ENCODE measurements at places on chromosomes 2 and 18.

- peak; percentile 29 for DNase-seq
Measured at GRCh38 chr2:153478289-153479261, at the start of gene RPRM. RPRM (minus strand) TSS chr2:153478762; CDS start chr2:153478565, 197 bp downstream.

DNA sequence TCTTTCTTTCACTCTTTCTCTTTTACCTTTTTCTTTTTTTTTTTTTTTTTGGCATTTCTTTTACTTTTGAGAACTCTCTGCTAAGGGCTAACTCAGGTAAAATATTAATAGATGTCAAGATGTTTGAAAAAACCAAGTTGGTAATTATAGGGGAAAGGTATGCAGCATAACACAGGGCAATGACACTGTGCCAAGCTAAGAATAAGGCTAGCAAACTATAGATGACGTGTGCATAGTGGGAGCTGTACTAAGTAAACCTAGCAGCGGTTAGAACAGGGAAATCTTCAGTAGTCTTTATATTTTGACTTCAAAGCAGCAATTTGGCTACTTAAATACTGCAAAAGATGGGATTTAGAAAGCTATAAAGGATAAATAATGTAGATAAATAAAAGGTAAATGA, 415.4 kb upstream of the RGPD4 start:
- DNase-seq, result no peak

GRCh38 chr2:187982668-187983067, 309.0 kb upstream of the GULP1 start:
- no peak for DNase-seq

DNA sequence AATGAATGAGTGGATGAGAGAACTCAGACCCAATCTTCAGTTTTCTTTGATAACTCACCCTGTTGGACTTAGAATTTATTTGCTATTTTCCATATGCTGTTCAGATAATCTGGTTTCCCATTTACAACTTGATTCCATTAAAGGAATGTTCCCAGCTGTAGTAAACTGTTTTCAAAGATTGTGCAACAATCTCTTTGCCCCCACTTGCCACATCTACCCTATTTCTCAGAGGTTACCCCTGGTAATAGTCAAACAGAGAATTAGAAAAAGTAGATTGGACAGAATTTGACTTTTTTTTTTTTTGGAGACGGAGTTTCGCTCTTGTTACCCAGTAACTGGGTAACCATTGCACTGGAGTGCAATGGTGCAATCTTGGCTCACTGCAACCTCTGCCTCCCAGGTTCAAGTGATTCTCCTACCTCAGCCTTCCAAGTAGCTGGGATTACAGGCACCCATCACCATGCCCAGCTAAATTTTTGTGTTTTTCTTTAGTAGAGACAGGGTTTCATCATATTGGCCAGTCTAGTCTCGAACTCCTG, 93.4 kb upstream of the SIX2 start:
- no peak for DNase-seq

DNA sequence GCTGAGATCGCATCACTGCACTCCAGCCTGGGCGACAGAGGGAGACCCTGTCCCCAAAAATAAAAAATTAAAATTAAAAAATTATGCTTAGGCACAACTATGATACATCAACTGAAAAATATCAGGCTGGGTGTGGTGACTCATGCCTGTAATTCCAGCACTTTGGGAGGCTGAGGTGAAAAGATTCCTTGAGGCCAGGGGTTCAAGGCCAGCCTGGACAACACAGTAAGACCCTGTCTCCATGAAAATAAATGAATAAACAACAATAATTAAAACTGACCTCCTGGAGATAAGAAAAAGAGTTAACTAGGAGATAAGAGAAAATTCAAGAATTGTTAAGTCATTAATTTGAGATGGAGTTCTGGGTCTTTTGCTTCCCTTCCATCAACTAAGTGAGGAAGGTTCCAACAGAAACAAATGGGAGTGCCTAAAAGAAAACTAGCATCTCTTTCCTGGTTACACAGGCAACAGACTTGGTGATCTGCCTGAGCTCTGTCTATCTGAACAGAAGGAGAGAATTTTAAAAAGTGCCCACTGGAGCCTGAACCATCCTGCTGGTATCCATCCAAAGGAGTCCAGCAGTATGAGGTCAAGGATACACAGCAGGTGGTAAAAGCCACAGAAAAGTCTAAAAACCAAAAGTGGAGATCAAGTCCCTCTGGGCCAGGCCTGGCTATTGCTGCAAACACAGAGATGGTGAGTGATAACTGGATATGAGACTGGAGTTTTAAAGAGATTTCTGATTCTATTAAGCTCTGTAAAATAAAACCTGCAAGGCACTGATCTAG, 8.8 kb downstream of the PPM1G start:
- DNase-seq, result no peak

DNA sequence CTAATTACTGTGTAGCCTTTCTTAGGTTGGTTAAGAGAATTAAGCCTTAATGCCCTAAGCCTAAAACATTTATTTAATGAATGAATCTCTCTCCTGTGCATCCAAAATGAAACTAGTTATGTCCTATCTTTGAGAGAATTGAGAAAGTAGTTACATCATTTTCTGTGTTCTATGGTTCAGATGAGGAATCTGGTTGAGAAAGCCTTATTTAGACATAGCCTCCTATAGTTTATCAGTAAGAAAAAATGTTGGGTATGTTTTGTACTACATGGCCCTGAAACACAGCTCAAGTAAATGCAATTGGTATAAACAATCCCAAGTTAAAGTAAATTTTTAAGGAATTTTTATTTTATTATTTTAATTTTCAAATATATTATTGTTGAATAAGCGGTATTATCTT, 25.9 kb upstream of the RAMP1 start:
- no peak for DNase-seq

DNA sequence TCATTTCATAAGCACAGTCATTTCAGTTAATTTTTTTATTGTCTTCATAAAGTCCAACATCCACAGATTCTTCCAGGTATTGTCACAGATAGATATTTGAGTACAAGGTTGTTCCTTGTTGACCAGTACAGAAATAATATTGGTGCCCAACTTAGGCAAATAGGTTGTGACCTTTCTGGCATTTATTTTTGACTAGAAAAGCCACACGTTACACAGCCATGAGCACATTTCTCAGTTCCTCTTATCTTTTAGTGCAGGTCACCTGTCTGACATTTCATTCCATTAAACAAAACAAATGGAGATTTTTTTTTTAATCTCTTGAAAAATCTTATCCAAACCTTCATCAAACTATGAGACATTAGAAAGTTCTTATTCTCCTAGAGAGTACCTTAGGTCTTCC, 428.8 kb downstream of the ZNF521 start:
- DNase-seq, result no peak

DNA sequence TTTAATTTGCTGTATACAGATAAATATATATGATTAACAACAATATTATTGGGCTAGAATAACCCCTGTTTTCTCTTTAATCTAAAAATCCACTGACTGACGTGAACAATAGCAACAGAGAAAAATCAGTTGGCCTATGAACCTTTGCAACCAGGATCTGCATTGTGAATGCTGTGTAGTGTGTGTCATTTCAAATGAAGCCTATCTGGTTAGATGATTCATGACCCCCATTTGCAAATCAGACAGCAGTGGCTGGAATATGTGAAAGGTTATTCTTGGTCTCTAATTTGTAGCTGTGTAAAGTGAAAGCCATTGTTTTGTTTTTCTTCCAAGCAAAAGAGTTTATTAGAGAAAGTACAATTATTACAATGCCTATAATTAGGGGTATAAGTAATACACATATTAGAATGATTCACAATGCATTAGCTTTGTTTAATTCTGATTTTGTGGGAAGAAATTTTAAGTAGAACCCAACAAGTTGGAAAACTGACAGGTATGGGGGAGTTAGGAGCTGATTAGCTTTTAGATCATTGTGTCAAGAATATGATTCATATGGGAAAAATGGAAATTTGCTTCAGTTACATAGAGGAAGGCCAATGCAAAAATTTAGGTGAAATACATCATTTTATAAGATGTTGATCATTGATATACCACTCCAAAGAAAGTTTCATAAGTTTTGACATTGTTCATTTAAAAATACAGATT, 1362.2 kb upstream of the TMEFF2 start:
- no peak for DNase-seq

DNA sequence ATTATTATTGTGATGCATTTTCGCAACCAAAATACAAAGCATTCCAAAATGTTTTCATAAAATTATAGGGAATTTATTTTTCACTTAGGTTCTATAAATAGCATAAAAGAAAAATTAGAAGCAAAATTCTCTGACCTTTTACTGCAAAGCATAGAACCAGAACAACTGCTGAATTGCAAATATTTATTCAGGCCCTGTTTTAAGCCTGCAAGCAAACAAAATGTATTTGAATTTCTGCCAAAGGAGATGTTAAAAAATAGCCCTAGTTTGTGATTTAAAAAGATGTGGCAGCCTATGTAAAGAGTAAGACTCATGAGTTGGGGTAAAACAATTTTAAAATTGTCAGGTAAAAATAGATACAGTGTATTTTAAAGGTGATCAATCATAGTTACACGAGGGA, 138.1 kb downstream of the KCNJ3 start:
- no peak for DNase-seq

GRCh38 chr18:48203961-48204666, 205.1 kb downstream of the ZBTB7C start:
- no peak for DNase-seq

DNA sequence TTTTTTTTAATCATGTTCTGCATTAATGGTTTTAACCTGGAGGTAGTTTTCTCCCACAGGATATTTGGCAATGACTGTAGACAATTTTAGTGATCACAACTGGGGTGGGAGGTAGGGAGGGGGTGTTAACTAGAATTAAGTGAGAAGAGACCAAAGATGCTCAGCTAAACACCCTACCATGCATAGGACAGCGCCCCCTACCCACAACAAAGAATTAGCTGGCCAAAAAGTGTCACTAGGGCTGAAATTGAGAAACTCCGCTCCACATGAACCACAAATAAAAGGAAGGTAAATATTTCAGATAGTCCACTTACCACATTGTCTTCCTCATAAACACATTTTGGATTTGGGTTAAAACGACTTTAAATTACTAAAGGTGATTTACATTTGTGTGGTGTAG, 942.6 kb downstream of the SUCLG1 start:
- DNase-seq, result no peak

GRCh38 chr18:62368100-62368499, 43.0 kb downstream of the TNFRSF11A start:
- DNase-seq, result no peak

GRCh38 chr2:190722061-190722759, 73.3 kb downstream of the NAB1 start:
- DNase-seq, result no peak

GRCh38 chr2:188746727-188747126, 227.4 kb upstream of the COL3A1 start:
- DNase-seq, result no peak

GRCh38 chr2:3260959-3261358, 116.7 kb downstream of the EIPR1 start:
- no peak for DNase-seq

GRCh38 chr2:197268786-197269584, 41.6 kb downstream of the ANKRD44 start:
- no peak for DNase-seq

Measured in HCT116 (cell line).